ENCODE measurements at places on chromosomes 12 and 14.

DNA sequence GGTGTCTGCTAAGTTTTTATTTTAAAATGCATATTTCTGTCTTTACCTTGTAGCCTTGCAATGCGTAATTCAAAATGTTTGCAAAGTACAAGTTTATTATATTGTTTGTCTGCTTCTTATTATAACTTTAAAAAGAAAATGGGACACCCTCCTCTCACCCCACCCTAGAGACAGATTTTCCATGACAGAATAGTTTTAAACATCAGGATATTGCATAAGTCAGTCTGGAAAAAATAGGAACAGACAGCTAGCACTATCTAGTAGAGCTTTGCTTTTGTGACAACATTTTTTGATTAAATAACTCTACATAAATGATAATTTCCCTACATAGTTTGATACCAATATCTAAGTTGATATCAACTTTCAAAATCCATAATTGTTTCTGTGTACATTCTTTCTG lies 71.3 kb downstream of the PDE3A start:
- DNase-seq: no peak

DNA sequence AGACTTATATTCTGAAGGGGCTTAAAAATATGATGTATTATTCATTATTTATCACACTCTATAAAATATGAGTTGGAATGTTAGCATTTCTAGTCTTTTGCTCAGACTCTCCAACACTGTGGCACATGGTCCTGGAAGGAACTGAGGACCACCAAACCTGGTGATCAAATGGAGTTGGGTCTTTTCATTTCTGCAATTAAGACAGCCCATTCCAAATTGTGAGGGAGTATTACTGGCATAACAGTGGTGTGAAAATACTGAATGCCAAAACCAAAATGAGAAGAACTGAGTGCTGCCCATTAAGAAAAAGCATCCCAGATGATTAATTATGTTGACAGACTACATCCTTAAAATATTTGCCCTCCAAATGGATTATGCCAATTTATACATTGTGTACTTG lies 90.8 kb downstream of the NPAS3 start:
- no peak for DNase-seq

- DNase-seq: no peak
Observed at GRCh38 chr14:105531894-105532623, 5.7 kb downstream of the TMEM121 start.

GRCh38 chr12:80504389-80505163 lies 60.5 kb downstream of the PTPRQ start:
- no peak for DNase-seq

DNA sequence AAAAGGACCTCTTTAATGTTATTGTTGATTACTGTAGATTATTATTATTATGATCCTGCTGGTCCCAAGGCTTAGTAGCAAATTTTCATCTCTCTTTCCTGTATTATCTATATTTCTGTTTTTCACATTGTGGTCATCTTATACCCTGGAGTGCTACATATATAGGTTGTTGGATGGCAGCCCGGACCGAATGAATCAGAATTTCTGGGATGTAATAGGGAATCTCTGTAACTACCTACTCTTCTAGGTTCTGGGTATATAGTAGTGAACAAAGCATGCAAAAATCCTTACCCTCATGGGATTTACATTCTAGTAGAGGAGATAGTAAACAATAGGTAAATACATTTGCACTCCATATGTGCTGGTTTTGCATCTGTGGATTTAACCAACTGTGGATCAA lies 31.4 kb downstream of the NUBPL start:
- no peak for DNase-seq

DNA sequence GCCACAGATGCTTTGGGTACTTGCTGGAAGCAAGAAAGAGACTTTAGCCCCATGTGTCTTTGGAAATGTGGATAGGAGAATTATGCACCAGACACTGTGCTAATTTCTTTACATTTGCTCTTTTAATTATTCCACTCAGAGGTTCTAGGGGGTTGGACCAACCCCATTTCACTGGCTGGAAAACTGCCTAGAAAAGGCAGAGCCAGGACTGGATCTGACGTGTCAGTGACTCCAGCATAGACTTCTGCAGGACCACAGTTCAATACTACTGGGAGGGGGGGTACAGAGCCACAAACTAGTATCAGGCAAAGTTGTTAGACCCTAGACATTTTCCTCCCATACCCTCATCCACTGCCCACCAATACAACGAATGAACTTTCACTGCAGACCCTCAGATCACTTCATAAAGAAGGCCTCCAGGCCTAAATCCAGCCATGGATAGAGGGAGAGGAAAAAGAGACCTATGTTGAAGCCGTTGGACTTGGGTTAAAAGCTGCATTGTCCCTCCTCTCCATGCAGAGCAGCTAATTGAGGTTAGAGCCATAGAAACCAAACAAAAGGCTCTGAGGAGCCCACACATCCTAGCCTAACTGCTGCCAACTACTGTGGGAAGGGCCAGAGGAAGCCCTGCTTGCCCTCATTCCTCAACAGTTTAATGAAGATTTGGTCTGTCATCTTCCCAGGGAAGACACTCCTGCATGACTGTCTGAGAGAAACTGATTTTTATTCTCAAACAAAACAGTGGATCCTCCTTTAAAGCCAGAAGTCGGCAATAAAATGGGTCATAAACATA lies 68.7 kb downstream of the STON2 start:
- no peak for DNase-seq

DNA sequence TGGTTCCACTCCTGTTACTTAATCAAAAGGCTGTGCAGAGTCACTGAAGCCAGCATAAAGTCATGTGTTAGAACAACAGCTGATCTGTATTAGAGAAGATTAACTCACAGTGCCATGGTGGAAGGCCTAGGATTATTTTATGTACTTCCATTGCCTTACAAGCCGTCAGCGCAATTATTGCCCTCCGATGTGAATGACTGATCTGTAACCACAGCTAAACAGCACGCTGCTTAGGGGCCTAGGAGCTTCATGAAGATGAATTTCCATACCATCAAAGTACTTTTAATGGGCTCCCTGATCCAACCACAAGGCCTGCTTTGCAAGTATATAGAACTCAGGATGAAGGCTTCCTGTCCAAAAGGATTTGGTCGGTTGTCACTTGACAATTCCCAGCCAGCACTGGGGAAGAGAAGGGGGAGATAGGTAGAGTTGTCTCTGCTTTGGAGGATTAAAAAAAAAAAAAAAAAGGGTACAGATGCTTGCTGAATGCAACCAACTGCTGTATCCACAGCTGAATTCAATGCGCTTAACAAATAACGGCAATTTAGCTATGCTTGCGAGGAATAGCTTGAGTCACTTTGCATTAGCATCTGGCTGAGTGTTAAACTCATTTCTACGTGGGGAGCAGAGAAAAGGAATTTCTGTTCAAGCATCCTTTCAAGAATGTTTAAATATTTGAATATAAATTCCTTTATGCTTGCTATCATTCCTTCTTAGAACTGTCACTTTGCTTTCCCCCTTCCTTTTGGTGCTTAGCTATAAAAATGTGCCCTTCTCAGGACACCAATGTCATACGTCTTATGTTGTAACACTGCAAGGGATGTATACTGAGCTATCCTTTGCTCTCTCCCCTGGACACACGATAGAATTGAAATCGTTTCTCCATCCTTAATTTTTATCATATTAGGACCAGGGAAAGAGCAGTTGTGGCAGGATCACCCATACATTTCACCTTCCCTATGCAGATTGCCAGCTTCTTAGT lies 387.8 kb downstream of the SOX5 start:
- no peak for DNase-seq

GRCh38 chr12:92233346-92234015 lies 87.8 kb upstream of the BTG1 start:
- no peak for DNase-seq

DNA sequence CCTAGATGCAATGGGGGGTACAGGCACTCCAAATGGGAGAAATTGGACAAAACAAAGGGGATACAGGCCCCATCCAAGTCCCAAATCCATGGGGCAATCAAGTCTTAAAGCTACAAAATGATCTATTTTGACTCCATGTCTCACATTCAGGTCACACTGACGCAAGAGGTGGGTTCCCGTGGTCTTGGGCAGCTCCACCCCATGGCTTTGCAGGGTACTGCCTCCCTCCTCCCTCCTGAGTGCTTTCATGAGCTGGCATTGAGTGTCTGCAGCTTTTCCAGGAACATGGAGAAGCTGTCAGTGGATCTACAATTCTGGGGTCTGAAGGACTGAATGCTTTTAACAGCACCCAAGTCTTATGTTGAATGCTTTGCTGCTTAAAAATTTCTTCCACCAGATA lies 274.5 kb upstream of the LRIG3 start:
- no peak for DNase-seq

DNA sequence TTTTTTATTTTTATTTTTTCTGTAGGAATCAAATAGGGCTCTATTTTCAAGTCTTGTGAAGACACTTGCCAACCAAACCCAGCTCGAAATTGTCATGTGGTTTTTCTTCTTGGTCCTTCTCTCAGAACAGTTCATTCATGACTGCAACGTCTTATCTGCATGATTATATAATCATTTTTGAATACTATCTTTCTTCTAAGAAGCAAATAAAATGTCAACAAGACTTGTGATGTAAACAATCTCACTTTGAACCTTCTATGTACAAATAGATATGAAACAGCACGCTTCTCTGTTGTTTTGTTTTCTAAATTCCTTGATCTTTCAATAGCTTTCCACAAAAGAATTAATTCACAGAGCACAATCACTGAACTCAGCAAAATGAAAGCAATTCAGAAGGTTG lies 320.7 kb downstream of the SOX5 start:
- DNase-seq: no peak

DNA sequence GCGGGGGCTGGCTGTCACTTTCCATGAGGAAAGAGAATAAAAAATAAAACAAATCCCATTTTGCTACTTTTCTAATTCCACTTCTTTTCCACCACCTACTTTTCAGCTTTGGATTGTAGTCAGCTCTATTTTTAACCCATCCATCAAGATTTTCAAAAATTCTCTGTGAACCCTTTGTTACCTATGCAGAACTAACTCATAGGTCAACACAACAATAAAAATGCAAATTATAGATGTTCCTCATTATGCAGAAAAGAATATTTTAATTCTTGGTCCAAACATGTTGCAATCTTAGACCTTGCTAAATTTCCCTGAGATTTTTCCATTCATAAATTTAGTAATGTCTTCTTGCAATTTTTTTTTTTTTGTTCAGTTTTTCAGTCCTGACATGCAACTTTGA lies 454.5 kb downstream of the ADAMTS20 start:
- DNase-seq: no peak

GRCh38 chr14:72164420-72165228 lies 232.4 kb downstream of the RGS6 start:
- DNase-seq: no peak

GRCh38 chr14:100679707-100680438 lies 46.8 kb upstream of the DLK1 start:
- DNase-seq: peak; percentile 83

- no peak for DNase-seq
Observed at GRCh38 chr12:30126944-30127343, 343.2 kb upstream of the TMTC1 start.

- no peak for DNase-seq
Observed at GRCh38 chr12:18810537-18811253, 72.8 kb downstream of the CAPZA3 start.

- DNase-seq: no peak
Observed at GRCh38 chr14:99146616-99147365, 125.2 kb downstream of the BCL11B start.

- no peak for DNase-seq
Observed at GRCh38 chr12:81896771-81897170, 137.6 kb upstream of the PPFIA2 start.

GRCh38 chr12:20134652-20135051 lies 233.7 kb upstream of the PDE3A start:
- no peak for DNase-seq

- peak; percentile 0 for DNase-seq
Observed at GRCh38 chr12:63208956-63209355, 58.0 kb upstream of the AVPR1A start.

- peak; percentile 62 for DNase-seq
Observed at GRCh38 chr12:109428037-109428629, 49.0 kb downstream of the KCTD10 start.

DNA sequence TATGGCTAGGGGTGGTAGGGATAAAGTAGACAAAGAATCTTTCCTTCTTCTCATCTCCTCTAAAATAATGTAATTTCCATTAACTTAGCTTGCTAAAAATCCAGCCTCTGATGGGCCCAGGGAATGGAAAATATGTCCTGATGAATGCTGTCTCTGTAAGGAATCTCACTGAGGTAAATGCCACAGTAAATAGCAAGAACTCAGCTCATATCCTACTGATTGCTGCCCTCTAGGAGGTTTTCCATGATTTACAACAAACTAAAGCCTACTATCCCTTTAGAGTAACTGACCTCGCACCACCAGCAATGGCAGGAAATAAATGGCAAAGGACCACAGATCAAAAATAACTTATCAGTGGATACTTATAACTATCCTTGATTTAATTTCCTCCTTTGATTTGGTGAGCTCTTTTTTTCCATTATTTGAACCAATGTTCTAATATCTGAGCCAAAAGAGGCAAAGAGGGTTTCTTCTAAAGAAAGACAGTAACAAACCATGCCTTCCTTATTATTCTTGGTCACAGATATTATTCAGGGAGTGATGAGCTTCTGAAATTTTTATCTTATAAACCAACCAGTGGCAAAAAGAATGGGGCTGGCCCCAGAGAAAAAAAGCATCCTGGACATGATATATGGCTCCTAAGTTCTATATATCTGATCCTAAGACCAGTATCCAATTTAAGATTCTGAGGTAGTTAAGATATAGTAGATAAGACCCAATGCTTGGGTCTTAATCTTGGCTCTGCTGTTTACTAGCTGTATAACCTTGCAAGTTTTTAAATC lies 43.8 kb downstream of the SENP1 start:
- no peak for DNase-seq

- no peak for DNase-seq
Observed at GRCh38 chr14:75141062-75141461, 14.2 kb upstream of the NEK9 start.

DNA sequence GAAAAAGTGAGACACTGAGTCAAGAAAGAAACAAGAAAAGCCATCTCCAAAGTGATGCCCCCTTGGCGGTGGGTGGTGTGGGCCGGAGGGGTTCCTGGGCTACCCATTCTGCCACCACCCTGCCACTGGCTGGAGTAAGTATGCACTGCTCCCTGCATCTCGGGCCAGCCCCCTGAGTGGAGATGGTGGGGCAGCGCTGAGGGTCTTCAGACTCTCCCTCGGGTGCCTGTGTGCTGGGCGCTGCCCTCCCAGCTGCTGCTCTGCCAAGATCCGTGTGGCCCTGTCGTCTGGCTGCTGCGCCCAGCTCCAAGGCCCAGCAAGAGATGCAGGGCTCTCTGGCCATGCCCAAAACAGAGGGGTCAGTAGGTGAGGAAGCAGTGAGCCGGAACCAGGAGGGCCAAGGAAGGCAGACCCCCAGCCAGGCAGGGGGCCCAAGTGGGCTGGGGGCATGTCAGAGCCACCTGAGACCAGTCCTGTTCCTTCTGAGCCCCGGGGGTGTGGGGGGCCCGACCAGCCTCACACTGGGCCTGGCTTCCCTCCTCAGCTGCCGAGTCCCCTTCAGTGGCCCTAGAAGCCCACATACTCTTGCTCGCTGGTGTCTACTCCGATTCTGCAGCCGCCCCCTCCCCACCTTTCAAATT lies 5.2 kb downstream of the GPR132 start:
- DNase-seq: no peak

Measured in astrocyte of the cerebellum (primary cell).